Spinal cord (tissue), 10 donors: ENCODE measurements at places on chromosomes 6 and 20.

DNA sequence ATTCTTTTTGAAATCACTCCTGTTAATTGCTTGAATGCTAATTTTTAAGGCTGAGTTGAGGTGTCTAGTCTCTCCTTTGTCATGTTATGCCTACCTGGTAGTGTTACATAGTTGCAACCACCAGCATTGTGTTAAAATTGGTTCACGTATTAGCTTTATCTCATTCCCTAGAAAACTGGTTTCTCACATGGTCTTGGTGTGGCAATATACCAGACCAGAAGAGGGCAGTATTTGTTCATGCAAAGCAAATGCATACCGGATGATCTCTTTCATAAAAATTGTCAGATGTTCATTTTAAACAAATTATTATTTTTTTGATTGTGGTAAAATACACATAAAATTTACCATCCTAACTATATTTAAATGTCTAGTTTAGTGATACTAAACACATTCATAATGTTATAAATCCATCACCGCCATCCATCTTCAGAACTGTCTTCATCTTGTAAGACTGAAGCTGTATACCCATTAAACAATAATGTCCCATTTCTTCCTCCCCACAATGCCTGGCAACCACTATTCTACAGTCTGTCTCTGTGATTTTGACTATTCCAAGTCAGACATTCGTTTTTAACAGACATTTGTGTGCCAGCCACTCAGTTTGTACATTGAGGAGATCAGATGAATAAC lies 92.8 kb downstream of the ATRN start:
- DNase-seq = no peak

GRCh38 chr20:43751167-43752050 lies 24.6 kb upstream of the GTSF1L start:
- DNase-seq = no peak

DNA sequence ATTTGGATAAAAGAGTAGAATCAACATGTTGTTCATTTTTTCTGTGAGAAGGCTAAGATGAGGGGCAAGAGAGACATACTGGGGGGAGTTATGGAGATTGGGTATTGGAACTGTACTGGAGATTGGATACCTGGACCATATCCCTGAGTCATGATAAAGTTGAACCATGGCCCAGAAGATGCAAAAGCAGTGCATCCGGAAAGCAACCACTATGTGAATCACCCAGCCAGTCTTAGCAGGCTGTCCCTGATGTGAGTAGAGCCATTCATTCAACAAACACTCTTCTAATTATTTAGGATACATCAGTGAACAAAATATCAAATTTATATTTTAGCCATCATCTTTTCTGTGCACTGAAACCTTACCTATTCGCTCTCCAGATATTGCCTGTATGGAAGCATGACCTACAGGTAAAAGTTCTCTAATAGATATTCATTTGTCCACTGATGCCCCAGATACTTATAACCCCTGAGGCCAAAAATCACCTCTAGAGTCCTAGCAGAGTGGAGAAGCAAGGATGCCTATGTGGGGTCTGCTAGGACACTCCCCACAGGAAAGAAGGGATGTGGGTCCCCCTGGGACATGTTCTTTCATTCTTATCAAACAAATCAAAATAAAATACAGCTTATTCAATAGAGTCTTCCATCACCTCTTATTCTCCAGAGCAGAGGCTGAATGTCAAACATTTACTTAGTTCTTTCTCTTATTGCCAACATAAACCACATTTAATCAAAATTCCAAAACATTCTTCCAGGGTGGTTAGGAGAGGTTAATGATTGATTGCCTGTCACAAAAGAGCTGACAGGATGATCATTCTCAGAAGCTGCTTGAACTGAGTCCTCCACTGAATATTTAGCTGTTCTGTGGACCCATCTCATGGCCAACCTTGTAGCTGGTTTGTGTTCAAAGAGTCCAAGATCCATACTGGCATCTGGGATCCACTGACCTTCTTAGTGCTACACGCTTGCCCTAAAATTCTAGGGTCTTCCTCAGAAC lies 37.0 kb upstream of the PKHD1 start:
- DNase-seq = no peak

- DNase-seq = no peak
Measured at GRCh38 chr20:48186915-48187314, 401.6 kb upstream of the SULF2 start.

DNA sequence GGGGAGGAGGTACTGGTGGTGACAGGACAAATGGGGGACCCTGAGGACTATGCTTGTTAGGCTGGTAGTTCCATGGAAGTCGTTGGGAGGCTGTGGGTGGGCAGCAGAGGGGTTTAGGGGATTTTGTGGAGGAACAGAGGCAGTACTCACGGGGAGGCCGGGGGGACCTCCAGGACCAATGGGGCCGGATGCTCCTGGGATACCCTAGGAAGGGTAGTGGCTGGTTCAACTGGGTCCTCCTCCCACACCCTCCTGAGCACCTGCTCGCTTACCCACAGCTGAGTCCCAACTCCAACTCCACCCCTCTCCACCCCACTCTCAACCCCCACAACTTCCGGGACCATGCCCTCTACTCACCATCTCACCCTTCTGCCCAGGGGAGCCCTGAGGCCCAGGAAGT lies 25.9 kb downstream of the COL11A2 start:
- DNase-seq = no peak

- DNase-seq = no peak
Measured at GRCh38 chr6:27811451-27811772, 100.8 kb downstream of the OR2B2 start.
